ENCODE measurements at places on chromosomes 4 and X.

DNA sequence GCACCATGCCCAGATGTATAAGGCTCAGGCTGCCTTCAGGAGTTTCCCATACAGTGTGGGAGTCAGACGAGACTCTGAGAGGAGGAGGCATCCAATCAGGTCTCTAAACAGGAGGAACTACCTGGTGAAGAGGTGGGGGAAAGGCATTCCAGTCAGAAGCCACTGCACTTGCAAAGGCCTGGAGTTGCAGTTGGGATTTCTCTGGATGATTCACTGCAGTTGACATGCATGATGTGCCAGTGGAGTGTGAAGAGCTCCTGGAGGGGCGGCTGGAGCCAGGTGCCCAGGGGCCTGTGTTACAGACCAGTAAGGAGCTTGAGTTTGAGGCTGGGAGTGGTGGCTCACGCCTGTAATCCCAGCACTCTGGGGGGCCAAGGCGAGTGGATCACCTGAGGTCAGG, 339.1 kb downstream of the ARHGAP10 start:
- no peak for DNase-seq

- no peak for DNase-seq
Measured at GRCh38 chr4:37562592-37562991, 123.6 kb downstream of the RELL1 start.

- no peak for DNase-seq
Measured at GRCh38 chr4:70759126-70759525, 37.4 kb downstream of the RUFY3 start.

DNA sequence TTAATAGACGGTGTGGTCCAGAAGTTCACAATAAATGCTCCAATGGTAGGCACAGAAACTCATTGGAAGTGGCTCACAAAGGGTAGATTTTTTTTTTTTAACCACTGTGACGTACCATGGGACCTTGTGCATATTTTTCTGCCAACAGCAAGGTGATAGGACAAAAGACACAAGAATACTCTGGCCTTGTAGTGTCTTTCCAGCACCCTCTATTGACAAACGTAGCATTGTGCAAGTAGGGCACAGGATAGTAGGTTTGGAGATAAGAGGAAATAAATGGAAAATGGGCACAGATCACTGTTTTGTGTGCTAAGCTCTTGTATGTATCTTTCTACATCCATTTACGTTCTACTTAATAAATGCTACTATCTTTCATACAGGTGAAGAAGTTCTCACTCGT, 2054.9 kb downstream of the PCDH7 start:
- peak; percentile 24 for DNase-seq

DNA sequence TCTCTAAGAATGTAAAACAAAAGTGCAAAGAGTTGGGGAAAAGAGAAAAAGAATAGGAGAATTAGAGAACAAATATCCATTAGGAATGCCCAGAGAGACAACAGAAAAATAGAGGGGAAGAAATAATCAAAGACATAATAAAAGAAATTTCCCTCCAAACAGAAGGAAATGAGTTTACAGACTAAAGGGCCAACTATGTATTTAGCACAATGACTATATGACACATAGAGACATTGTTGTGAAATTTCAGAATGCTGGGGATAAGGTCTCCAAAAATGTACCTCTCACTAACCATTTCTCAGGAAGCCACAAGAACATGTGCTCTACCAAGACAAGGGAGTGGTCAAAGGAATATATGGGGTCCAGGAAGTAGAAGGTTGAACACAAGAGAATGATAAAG, 121.0 kb upstream of the ACSL4 start:
- no peak for DNase-seq

GRCh38 chr4:183940864-183941263, 35.8 kb downstream of the STOX2 start:
- no peak for DNase-seq

- DNase-seq, result no peak
Measured at GRCh38 chrX:1249101-1249887, 19.3 kb upstream of the CSF2RA start.

DNA sequence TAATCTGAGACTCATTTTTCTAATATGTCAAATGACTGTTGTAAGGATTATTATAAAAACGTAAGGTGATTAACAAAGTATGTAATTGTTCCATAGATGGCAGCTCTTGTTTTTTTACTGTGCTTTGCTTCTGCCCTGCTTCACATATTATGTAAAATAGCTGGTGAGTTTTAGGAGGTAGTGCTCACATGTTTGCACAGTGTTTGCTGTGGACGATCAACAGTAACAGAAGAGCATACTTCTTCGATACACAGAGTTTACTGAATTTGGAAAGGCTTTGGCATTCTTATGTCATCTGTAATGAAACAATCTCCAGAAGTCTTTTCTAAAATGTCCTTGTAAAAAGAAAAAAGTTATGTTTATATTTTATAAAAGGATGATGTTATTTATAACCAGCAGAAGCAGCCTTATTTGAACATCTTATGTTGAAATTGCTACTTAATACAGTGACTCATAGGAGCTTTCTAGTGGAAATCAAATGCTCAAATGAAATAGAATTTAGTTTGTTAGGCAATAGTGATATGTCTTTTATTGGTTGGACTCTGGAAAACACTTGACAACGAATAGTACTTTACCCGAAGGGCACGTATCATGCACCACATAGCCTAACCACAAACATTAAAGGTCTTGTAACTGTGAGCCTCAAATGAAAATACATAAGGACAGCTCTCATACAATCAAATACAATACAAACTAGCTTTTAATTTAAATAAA, 1.9 kb upstream of the MTTP start:
- no peak for DNase-seq

GRCh38 chr4:12221031-12221430, 792.3 kb upstream of the HS3ST1 start:
- no peak for DNase-seq

GRCh38 chrX:68720851-68721250, 73.4 kb downstream of the STARD8 start:
- no peak for DNase-seq

- peak; percentile 89 for DNase-seq
Measured at GRCh38 chr4:171710743-171711142, 102.5 kb upstream of the GALNTL6 start.

GRCh38 chr4:30720021-30720660, at the start of gene PCDH7:
PCDH7 (plus strand) TSS chr4:30720369; CDS start chr4:30721423, 1,054 bp downstream.
- DNase-seq, result peak; percentile 86

DNA sequence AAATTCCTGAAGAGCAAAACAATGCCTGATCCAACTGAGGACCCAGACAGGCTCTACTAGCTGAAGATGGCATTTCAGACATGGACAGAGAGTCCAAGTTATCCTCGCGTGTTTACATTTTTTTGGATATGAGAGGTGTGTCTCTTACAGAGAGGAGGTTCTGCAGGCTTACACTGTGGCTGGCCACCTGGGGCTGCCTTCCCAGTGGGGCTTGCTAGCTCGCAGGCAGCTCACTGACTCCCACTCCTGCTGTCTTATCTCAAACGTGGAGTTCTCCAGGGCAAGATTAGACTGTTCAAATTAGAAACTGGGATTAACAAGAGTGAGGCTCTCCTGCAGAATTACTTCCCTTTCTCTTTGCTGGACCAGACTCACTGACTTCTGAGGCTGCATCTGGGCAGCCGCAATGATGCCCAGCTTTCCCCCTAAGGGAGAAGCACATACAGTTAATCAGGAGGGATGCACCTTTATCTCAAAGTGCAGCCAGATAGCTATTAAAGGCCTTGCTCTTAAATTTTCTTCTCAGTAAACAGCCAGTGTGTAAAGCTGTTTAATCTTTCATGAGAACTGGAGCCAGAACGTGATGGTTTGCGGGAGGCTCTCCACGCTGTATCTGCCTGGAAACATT, 123.0 kb downstream of the ENPP6 start:
- no peak for DNase-seq

GRCh38 chr4:149187726-149188125, 627.9 kb downstream of the IQCM start:
- no peak for DNase-seq

GRCh38 chr4:45502471-45502870, 621.4 kb downstream of the GABRG1 start:
- DNase-seq, result no peak

DNA sequence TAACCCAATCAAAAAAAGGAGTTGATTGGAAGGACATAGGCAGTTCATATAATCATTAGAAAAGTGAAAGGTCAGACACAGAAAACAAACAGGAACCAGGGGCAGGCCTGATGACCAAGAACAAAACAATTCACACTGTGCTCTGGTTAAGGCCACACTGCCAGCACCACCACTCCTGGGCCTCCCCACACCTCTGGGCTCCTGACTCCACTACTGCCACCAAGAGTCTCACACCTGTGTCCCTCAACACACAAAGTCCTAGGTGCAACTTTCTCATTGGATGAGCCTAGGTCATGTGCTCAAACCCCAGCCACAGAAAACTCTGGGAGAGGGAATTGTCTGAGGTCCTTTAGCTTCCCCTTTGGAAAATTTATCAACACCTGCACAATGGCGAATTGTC, 11.1 kb upstream of the FAM9C start:
- no peak for DNase-seq

DNA sequence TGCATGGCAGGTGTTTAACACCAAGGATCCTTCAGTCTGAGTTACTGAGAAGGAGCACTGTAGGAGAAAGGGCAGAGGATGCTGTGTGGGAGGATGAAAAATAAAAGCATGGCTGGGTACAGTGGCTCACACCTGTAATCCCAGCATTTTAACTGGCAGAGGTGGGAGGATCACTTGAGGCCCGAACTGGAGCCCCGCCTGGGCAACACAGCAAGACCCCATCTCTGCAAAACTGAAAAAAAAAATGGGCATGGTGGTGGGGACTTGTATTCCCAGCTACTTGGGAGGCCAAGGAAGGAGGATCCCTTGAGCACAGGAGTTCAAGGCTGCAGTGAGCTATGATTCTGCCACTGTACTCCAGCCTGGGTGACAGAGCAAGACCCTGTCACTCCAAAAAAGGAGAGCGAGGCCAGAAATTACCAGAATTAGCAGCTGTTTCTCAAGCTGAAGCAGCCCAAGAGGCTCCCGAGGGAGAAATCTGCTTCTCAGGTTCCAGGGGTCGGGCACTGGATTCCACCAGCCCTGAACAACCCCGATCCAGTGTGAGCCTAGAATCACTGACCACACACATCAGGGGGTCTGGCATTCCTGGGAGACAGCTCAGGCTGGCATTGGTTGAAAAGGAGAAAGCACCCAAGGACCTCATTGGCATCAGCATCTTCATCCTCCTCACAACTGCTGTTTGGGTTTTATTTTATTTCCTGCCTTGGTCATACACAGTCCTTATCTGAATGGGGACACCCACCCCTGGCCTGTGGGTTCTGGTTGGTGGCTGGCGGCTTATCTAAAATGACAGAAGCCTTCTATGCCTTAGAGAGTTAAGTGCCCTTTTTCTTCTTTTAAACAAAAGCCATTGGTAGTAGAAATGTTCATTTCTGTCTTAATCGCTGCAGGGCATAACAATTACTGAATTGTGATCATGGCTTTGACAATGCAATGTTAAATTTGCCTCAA, 66.3 kb upstream of the TRIM2 start:
- DNase-seq, result no peak

- no peak for DNase-seq
Measured at GRCh38 chrX:37830371-37830770, 17.0 kb downstream of the DYNLT3 start.

- DNase-seq, result no peak
Measured at GRCh38 chr4:184269879-184270430, 52.3 kb upstream of the ENPP6 start.

DNA sequence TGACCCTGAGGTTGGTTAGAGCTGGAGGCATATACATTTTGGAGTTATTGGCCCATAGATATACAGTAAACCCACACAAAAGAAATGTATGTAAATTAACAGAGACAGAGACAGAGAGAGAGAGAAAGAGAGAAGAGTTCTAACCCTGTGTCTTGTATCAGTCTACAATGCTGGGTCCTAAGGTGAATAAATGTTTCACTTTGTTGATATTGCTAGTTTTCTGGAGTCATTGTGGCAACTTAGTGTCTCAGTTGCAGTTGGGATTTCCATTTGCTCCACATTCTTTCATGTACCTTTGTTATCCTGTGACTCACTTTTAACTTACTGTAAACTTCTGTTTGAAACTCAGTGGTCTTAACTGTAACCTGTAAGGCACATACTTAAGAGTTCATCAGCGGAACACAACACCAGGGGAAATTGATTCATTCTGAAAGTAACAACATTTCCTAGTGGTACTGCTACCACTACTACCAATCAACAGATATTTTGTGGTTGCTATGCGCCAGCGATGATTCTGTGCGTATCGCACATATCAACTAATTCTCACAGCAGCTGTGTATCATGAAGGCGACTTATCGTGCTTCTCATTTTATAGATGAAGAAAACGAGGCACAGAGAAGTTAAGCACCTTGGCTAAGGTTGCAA, 38.5 kb upstream of the ETDA start:
- DNase-seq, result no peak

- DNase-seq, result peak; percentile 1
Measured at GRCh38 chr4:110631584-110632505, 9.0 kb upstream of the PITX2 start.

DNA sequence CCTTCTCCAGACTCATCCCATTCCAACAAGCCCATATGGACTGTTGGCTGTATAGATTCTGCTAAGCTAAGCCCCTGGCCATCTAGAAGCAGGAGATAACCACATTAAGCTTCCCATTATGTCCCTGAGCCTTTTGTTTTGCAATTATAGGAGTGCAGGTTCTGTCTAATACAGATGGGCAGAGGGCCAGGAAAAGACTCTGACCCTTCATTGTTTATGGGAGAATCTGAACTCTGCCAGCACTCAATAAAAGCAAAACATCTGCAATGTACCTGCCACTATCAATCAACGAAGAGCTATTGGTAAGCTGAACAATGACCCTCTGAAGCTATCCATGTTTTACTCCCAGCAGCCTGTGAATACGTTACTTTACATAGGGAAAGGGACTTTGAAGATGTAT, 207.3 kb upstream of the CLNK start:
- peak; percentile 80 for DNase-seq

DNA sequence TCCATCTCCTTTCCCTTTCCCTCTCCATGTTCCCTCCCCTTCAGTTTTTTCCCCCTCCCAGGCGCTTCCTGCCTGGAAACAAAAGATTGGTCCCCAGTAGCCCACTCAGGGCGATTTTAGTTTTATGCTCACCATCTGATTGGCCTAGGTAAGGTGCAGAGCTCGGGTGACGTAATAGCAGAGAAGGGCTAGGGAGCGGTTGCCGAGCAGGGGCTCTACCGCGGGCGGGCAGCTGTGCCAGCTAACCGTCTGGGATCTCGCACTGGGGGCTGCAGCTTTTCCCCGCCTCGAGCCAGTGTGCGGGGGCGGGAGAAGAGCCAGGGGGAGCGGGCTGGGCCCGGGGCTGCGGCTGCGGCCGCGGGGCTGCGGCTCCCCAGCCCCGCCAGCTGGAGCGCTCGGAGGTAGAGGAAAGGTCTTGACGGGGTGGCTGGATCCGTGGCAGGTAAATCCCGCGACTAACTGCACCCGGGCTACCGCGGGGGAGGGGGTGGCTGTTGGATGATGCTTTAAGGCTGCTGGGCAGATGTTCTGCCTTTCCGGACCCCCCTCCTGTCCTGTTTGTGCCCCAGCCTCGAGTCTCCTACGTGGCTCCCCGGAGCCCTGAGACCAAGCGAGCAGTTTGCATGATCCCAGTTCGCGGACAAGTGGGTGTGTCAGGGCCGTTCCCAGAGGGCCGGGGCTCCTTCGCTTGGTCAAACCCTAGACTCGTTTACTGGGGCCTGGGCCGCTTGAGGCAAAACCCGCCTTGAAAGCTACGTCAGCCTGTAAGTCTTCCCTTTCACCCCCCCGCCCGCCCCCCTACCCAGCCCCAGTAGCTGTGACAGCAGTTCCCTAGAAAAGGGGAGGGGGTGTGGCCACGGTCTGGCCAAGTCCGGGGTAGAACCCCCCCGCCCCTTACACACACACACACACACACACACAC, at the start of gene PAK3:
PAK3 (plus strand) TSS at position 218 of the 922 bp plus-strand sequence. CDS start 26,913 bp downstream, outside the sequence.
- peak; percentile 58 for DNase-seq

- no peak for DNase-seq
Measured at GRCh38 chrX:11535156-11535919, 130.4 kb downstream of the ARHGAP6 start.

- DNase-seq, result no peak
Measured at GRCh38 chrX:116111934-116112595, 58.5 kb upstream of the AGTR2 start.
